ENCODE measurements at places on chromosomes 12 and 14.

DNA sequence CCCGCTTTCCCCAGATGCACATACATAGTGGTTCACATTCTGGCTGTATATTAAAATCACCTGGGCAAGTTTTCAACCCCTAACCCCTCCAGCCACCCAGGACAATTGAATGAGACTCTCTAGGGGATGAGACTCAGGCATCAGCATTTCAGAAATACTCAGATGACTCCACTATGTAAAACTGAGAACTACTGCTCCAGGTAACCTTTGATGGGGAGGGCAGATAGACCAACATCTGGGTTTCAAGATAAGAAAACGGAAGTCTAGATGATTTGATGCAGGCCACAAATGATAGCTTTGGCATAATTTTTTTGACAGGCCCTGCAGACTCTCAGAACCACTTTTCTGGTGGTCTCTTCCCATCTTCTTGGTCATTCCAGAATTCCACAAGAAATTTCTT lies 341.1 kb downstream of the EMP1 start:
- no peak for DNase-seq

GRCh38 chr14:104882325-104882973 lies 17.4 kb downstream of the CEP170B start:
- no peak for DNase-seq

- DNase-seq: no peak
These were observed 1.1 kb downstream of the ANGEL1 start for GRCh38 chr14:76811561-76811960.

DNA sequence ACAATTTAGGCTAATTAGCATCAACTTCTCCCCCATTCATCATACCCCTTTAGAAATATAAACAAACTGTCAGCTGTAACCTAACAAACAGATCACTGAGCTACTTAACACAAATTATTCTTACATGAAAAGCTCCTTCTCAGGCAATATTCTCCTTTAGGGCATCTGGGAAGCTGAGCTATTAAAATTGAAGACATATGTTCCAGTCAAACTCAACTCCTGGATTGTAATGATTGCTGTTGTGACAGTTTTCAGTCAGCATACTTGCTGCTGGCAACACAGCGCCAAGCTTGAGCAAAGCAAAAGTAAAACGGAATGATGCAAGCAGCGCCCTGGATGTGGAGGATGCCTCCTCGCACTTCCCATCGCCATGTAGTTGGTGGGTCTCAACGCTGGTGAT lies 82.4 kb downstream of the SLC25A21 start:
- no peak for DNase-seq

DNA sequence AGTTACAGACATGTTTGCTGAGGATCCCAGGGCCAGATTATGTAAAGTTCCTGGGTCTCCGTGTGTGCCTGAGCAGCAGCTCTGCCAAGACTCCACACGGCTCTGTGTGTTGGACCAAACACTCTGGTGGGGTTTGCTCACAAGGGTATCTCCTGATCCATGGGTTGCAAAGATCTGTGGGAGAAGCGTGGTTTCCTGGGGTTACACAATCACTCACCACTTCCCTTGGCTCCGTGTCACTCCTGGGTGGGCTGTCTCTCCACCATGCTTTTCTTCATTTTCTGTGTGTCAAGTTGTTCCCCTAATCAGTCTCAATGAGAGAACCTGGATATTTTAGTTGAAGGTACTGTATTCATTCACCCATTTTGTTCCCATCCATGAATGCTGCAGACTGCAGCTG lies 1088.8 kb downstream of the FSCB start:
- DNase-seq: no peak

GRCh38 chr12:10304161-10304574 lies 3.5 kb upstream of the KLRD1 start:
- no peak for DNase-seq

GRCh38 chr14:77409131-77409533 lies 14.2 kb downstream of the NOXRED1 start:
- DNase-seq: peak; percentile 35

- no peak for DNase-seq
These were observed 6.3 kb upstream of the FBRSL1 start for GRCh38 chr12:132483612-132484011.

DNA sequence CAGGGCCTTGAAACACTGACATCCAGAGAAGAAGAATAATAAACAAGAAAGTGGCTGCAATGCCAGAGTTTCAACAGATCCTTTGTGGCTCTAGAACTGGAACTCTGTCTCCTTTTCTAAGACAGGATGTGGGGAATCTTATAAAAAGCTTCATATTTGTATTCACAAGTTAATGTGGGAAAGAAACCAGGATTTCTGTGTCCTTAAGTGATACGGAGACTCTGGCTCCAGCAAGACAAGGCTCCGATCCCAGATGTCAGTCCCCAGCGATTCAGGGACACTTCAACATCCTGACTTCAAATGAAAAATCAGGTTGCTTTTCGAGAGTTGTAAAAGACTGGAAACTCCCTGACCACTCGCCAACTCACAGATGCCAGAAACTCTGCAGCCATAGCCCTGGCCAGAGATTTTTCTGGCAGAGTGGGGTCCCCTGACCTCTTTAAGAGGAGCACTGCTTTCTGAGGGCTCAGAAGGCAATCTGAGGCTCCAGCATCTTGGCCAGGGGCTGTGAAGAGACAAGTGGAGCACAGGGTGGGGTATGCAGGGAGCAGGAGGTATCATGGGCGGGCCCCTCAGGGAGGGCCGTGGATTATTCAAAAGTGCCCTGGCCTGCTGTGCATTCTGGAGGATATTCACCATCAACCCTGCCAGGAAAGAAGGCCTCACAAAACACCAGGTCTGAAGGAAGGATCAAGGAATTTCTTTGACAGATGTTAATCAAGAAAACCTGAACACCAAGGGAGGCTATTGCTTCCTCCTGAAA lies 53.3 kb downstream of the TMX1 start:
- DNase-seq: no peak

DNA sequence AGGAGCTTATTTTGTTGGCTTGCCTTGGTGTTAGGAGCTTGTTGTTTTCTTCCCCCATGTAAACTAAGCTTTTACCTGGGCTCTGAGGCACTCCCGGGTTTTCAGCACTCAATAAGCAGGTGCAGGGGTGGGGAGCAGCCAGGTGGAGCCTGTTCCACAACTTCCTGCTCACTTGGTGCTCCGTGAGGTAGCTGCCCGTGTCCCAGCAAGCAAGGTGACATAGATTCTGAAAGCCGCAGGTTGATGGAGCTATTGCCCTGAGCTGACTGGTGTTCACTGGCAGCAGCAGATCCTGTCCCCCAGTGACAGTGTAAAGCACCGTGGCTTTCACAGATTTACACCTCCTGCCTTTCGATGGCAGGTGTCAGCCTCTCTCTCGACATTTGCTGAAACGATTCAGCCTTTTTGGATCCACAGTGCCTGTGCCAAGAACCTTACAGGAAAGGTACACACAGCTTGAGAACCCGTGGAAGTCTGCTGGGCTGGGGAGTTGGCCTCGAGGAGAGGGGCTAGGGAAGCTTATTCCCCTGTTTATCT lies 295.7 kb upstream of the FKBP4 start:
- DNase-seq: no peak

GRCh38 chr12:95820096-95820703 lies 29.6 kb upstream of the NTN4 start:
- no peak for DNase-seq

DNA sequence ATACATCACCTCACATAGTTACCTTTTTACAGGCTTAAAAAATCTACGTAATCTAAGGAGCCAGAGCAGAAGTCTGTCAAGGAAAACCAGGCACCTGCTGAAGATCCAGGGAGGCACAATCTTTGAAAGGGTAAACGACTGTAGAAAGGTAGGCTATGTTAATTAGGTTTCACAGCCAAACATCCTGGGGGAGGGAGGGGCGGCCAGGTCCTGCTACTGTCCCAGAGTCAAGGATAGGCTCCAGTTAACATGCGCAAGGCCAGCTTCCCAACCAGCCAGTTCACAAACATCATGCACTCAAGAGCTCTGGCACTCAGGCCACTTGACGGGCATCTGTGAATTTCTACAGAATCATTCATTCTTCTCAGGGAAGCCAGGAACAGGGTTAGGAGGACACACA lies 22.9 kb downstream of the NIN start:
- DNase-seq: no peak

- no peak for DNase-seq
These were observed 44.9 kb downstream of the JKAMP start for GRCh38 chr14:59529189-59529588.

- DNase-seq: peak; percentile 25
These were observed 13.0 kb upstream of the TMED2 start for GRCh38 chr12:123571343-123571813.

- no peak for DNase-seq
These were observed 36.4 kb downstream of the ANKS1B start for GRCh38 chr12:99948370-99948769.

DNA sequence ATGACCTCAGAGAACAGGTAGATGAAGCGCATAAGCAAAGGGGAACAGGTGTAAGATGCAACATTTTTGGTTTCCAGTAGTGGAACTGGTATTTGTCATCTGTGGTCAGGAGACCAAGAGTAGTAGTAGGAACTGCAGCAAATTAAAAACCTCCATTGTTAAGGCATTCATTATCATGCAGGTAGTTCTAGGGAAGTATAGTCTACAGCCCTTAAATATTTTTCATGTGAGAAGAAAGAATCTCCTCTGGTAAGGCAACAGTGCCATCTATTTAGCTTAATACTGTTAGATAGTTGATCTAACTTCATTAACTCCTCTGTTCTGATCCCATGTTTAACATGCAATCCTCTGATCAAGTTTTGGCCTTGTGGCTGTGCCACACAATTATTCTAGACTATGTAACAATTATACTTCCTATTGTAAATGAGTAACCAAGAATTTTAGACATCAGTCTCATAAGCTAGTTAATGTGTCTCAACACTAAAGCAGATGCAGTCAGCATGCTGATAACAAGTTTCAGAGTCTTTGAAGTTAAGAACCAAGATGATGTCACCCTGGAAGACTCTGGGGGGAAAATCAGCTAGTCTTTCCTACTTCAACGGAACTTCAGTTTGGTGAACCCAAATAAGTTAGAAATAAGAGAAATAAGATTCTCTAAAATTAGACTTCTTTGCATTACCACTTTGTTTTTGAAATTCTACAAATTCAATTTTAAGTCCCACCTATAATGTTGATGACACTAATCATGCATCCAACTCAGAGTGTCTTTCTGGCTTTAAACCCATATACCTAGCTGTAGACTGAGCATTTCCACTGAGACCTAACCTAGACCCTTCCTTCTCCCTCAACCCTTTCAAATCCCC lies 70.9 kb downstream of the STXBP6 start:
- DNase-seq: no peak

- DNase-seq: no peak
These were observed 83.2 kb upstream of the RFX4 start for GRCh38 chr12:106499628-106500027.

DNA sequence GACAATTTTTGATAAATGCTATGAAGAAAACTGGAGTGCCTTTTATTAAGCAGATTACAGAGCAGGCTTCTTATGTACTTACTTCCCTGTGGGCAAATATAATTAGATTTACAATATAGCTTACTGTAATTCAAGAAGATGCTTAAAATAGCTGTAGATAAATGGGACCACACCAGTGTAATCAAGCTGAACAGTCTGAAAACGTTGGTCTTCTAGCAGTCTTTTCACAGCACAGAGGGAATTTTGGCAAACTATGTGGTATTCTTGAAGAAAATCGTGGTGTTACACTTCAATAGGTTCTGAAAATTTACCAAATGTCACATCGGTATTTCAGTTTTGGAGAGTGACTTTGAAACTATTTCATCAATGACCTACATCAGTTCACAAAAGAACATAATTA lies 47.7 kb downstream of the SLC16A7 start:
- DNase-seq: no peak

GRCh38 chr12:18752280-18752920 lies 14.5 kb downstream of the CAPZA3 start:
- DNase-seq: no peak

GRCh38 chr12:27653661-27654060 lies 42.6 kb upstream of the REP15 start:
- DNase-seq: no peak

- DNase-seq: no peak
These were observed 13.0 kb downstream of the FGD6 start for GRCh38 chr12:95204141-95204866.

DNA sequence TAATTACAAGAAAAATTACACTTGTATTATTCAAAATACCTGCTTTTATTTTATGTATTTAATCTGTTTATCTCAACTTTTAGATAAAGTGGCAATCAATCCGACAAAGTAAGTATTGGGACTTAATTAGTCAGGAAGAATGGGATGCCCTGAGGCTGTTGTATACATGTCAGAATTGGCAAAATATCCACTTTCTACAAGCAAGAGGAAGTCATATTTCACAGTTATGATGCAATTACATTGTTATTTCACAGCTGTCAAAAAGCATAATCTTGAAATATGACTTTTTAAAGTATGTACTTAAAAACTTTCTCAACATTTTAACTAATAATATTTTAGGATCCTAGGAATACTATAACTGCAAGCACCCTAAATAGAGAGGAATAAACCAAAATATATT lies 357.1 kb upstream of the MGAT4C start:
- DNase-seq: no peak

DNA sequence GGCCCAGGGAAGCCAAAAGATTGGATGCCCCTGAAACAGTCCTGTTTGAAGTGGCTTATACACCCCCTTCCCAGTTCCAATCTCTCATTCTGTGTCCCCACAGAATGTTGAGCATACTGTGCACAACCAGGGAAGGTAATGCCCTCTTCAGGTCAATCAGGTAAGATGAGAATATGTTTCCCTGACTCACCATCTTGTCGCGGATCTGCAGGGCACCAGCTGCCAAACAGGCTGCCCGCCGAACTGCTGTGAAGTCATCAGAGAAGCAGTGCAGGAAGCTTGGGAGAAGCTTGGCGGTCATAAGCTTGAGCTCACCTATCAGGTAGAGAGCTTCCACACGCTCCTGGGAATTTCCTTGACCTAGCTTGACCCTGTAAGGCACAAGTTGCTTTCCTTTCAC lies 9.6 kb downstream of the RIOX1 start:
- no peak for DNase-seq

DNA sequence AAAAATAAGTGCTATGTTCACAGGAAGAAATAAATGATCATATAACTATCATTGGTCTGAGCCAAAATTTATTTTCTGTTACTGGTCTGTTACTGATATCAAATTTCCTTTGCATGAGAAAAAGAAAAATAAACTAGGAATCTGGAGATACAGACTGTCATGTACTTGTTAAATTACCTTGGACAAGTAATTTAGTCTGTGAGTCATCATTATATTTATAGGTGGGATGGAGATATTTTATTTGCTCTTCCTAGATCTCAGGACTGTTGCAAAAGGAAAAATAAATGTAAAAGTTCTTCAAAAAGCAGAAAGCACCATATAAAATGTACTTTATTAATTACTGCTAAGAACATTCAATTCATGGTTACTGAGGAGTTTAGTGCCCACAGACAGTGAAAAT lies 174.4 kb downstream of the PTPRO start:
- no peak for DNase-seq

All from iPS DF 6.9 (cell line).